Mammary epithelial cell (primary cell): ENCODE measurements at places on chromosomes 16 and 17.

DNA sequence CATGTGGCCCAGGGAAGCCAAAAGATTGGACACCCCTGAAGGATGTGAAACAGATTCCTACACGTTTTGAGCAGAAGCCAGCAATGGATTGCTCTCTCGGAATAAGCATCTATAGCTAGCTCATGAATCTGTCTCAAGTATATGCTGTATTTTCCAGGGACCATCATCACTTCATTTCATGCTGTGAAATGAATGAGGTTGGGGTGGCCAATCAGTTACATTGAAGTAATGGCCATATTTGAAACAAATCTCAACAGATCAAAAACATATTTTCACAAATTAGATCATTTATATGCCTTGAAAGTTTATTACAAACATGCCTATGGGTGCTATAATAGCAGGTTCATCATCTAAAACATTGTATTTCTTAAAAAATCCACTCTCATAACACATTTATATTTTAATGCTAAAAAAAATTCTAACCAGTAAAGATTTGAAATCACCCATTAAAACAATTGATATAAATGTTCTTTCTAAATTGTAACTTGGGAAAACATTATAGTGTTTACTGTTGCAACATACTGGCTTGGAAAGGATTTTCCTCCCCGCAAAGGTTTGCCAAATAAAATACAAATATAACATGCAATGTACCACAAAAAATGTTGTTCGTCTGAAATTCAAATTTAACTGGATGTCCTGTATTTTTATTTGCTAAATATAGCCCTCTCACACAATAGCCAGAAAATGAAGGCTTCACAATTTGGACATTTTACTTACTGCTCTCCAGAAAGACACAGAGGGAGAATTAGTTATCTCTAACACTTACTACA, 743.6 kb downstream of the KCNJ2 start:
- no peak for DNase-seq

- DNase-seq: no peak
Observed at GRCh38 chr17:73613271-73614233, 30.7 kb downstream of the SDK2 start.

DNA sequence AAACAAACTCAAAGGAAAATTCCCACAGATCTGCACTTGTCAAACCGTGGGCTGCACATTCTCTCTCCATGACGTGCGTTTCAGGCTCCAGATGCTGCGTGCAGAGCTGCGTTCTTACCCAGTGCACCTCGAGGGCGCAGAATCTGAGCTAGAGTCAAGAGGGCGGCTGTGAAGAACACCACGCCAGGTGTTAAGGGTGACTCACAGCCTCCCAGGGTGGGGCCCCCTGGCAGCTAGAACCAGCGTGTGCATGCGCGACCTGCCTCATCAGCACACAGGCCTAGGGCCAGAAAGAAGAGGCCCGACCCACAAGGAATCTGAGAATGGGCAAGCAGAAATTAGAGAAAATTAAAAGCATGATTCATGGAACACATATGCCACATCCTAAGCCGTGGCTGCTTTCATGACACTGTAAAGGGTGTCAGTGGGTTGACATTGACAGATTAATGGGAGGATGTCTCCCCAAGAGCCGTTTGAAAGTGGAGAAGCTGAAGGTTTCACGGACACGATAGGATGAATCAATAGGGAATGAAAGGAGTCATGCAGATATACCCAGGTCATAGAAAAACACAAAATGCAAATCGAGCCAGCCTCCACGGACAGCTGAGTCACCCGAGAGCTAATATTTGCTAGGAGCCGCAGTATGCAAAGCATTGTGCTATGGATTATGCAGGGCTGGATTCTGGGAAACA, 29.0 kb downstream of the MARCHF10 start:
- peak; percentile 99 for DNase-seq

DNA sequence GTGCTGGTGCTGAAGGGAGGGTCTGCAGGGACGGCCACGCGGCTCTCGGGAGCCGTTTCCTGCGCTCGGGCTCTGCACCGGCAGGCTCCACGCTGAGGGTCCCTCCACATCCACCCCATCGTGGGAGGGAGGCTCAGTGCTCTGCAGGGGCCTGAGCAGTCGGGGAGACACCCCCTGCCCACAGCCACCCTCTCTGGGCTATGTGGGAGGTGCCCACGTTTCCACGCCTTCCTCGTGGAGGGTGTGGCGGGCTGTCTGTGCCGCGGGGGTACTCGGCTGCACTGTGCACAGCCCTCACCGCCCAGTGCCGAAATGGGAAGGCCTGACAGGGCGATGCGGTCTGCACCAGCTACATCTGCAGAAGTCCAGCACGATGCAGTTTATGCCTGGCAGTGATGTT, 25.5 kb upstream of the ZNF750 start:
- DNase-seq: no peak

DNA sequence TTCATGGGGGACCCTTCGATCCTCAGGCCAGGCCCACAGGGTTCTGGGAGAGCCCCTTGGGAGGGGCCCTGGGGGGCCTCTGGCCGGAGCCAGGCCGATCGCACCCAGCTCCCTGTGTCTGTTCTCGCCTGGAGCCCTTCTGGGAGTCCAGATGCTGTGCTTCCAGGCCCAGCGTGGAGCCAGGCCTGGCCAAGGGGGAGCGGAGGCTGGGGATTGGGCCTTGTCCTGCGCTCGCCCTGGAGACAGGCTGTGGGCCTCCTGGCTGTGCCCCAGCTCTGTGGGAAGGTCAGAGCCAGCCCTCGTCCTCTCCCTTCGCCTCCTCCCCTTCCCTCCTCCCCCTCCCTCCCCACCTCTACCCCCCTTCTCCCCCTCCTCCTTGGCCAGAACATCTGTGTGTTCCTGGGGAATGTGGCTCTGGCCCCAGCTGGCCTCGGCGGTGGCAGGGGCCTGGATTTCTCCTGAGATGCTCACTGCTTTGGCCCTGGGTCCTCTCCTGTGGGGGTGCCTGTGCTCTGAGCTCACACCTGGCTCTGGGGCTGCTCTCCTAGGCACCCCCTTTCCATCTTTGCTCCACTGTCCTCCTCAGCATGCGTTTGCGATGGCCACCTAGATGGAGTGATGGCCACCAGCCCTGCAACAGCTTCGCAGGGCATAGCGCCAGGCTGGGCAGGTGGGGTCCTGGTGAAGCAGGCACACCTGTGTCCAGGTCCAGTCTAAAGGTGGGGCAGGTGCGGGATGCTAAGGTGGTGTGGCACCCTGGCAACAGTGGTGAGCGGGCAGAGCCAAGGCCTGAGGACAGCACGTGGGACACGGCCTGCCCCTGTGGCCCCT, 90.6 kb upstream of the CIBAR2 start:
- DNase-seq: no peak

DNA sequence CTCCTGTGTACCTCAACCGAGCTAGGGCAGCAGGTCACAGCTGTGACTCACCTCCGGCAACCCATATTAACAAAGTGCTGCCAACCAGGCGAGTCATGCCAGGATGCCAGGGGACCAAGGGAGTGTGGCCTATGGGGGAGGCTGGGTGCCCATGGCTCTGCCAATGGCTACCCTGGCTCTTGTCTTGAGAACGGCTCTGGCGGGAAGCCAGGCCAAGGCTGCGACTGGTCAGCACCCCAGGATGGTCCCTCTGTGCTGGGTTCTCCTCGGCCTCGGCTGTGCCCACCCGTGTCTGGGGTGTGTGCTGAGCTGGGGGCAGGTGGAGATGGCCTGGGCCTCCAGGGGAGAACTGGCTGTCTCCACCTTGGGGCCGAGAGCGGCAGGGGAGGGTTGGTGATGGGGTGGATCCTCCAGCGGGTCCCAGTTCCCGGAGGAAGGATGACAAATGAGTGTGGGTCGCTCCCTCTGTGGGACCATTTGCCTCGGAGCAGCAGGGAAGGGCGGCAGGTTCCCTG, 75.8 kb downstream of the MRC2 start:
- DNase-seq: peak; percentile 84

DNA sequence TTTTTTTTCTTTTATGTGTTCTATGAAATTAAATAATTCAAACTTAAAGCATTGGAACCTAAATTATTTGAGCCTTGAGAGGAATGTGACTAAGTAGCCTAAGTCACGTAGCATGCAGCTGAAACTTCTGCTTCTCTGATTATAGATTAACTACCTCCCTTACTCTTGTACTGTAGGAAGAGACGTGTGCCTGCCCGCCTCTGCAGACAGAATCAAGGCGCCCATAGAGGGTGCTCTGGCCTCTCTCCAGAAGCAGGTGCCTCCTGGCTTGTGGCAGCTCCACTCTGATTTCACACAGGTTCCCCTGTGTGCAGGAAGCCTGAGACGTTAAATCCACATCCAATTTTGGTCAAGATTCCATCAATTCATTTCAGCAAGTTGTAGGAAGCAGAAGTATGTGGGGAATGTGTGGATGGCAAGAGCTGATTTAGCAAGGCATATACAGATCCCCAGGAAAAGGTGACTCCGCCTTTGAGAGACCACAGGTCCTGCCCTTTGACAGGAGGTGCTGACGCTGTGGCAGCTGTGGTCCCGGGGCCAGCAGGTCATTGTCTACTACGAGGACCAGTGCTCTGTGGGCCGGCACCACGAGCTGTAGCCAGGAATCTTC, 1418.8 kb downstream of the CDH11 start:
- DNase-seq: no peak

GRCh38 chr17:80845863-80846671, 145.6 kb upstream of the CHMP6 start:
- DNase-seq: no peak

DNA sequence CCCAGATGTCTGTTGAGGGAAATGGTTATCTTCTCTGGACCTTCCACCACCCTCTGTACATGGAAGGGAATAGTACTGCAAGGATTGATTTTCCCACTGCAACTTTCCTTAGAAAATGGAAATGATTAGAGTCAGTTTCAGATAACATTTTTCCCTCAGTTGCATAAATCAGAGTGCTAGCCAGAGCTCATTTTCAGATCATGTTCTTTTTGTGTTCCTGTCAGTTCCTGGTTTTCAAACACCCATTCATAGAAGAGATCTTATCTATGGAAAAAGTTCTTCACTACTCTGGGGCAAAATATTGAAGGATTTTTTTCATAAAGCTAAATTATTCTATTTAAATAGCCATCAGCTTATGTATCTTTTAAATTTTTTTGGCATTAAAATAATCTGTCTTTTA, 11.7 kb upstream of the COX10 start:
- no peak for DNase-seq

GRCh38 chr17:45334231-45334630, 17.4 kb upstream of the MAP3K14 start:
- no peak for DNase-seq

- no peak for DNase-seq
Observed at GRCh38 chr16:77273-77806, 685 bp upstream of the MPG start.

GRCh38 chr17:7029659-7030058, 6.2 kb upstream of the SLC16A13 start:
- DNase-seq: no peak

DNA sequence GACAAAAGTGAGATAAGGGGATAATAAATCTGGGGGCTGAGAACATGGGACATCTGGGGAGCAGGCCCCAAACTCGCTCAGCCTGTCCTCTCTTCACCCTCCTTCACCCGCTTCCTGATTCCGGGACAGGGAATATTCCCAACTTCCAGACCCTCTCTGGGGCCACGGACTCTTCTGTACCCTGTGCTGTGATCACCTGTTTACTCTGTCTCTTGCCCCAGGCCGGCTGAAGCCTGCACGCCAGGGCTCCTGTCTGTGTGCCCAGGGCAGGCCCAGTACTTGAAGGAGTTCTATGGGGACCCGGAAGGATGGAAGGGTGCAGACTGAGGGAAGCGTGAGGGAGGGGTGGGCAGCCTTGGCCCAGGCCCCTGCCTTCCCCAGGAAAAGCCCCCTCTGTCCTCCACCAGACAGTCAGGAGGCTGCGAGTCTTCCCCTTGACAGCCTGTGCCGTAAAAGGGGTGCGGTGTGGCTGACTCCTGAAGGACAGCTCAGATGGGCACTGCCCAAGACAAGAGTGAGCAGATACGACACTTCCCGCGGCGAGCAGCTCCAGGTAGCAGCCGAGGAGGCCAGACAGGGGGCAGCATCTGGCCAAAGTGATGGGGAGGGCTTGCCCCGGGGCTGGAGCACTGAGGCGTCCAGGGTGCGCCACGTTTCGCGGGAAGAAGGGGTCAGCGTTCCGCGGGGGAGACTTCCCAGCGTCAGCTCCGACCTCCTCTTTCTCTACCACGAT, 1.0 kb upstream of the CCNF start:
- DNase-seq: peak; percentile 20

- no peak for DNase-seq
Observed at GRCh38 chr17:42514867-42515266, 21.2 kb upstream of the NAGLU start.

DNA sequence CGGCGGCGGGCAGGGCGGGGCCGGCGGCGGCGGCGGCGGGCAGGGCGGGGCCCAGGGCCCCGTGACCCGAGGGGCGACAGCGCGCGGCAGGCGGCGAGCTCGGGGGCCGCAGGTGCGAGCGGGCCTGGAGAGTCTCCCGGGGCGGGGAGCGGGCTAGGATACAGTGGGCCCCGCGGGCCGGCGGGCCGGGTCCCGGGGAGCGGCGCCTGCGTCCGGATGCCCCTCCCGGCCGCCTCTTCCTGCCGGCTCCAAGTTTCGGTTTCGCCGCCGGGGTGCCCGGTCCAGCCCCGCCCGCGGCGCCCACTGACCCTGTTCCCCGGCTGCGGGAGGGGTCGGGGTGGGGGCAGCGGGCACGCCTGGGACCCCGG, at the start of gene RNF213:
Gene RNF213, plus strand, starts transcription at position 62 of the 368 bp plus-strand sequence. CDS start 2,830 bp downstream, outside the sequence.
- no peak for DNase-seq

DNA sequence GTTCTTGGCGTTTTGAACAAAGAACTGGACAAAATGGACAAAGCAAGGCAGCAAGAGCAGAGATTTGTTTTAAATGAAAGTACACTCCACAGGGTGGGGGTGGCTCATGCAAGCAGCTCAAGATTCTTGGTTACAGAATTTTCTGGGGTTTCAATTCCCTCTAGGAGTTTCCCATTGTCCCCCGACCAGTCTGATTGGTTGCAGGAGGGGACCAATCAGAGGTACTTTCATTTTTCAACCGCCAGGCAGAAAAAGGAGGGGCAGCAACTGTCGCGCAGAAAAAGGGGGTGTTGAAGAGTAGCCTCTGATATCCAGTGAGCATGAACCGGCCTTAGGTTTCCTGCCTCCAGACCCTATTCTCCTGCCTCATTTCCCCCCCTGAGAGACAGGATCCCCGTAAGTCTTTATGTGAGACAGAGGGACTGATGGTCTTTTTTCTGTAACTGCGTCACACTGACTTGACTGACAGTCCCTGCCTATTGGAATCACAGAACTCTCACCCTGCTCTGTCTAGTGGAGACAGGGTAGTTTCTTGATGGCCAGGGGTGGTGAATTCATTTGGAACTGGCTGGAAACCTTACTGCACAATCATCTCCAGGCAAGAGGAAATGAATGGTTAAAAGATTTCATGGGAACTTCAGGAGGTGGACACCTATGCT, 59.4 kb upstream of the ALOX12 start:
- no peak for DNase-seq

- no peak for DNase-seq
Observed at GRCh38 chr17:40556198-40556661, 9.0 kb downstream of the CCR7 start.

DNA sequence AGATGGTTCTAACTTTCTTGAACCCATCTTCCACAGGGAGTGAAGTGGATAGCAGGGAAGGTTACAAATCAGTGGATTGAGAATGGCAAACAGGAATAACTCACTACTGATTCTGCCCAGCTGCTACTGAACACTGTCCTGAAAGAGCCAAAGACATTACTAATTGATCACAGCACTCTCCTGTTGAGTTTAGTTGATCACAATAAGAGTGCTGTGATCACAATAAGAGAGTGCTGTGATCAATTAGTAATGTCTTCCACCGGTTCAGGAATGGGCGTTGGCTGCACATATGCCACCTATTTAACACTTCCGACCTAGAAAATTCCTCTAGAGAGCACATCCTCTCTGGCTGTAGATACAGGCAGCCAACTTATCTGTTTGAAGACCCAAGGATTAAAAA, 11.4 kb downstream of the CFAP97D1 start:
- DNase-seq: peak; percentile 72
